Kidney capillary endothelial cell (primary cell): ENCODE measurements at places on chromosomes 5 and 9.
A peak's percentile ranks its signal among the peaks of the same experiment; 100 is the strongest.

- DNase-seq = no peak
Observed at GRCh38 chr9:7592321-7593316, 207.0 kb downstream of the DMAC1 start.

- no peak for DNase-seq
Observed at GRCh38 chr5:52148679-52149078, 639.0 kb upstream of the ITGA1 start.

DNA sequence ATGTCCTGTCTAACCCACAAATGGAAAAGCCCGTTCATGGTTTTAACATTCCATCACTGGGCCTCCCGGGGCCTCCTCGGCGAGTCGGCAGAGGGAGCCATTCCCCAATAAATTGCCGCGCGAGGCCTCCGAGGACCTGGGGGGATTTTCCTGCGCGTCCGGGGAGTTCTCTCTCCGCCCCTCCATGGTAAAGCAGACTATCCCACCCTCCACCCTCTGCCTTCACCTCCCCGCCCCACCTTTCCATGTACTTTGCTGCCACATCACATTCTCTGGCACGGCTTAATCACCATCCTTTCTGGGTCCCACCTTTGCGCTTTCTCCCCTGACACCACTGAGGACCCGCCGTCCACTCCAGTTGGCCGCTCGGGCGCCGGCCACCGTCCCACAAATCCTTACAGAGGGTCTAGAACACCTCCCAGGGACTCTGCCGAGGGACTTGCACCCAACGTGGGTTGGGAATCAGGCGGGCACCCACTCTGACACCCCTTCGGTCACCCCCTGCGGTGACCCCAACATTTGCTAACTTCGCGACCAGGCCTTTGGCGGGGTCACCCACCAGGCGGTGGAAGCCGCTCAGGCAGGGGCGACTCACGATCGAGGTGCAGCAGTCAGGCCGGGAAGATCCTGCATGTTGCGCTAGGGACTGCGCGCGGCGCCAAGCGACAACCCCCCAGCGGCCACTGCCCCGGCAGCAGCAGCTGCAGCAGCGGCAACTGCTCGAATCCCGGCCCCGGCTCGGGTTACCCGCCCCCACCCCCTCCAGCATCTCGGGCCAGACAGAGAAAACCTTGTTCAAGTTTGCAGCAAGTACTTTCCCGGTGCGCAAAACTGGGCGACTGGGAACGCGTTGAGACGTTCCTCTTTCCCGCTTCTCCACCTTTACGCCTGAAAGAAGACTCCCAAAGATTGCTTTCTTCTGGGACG, at the start of gene MEGF10:
Gene MEGF10, plus strand, starts transcription at position 778 of the 927 bp plus-strand sequence. CDS start 40,513 bp downstream, outside the sequence.
- peak; percentile 36 for DNase-seq

- no peak for DNase-seq
Observed at GRCh38 chr5:54860321-54860720, 125.1 kb downstream of the ESM1 start.

GRCh38 chr5:37886242-37886905, 46.5 kb upstream of the GDNF start:
- no peak for DNase-seq

GRCh38 chr9:126569036-126569435, 44.7 kb upstream of the LMX1B start:
- peak; percentile 57 for DNase-seq
